ENCODE measurements at places on chromosomes 4 and X.

DNA sequence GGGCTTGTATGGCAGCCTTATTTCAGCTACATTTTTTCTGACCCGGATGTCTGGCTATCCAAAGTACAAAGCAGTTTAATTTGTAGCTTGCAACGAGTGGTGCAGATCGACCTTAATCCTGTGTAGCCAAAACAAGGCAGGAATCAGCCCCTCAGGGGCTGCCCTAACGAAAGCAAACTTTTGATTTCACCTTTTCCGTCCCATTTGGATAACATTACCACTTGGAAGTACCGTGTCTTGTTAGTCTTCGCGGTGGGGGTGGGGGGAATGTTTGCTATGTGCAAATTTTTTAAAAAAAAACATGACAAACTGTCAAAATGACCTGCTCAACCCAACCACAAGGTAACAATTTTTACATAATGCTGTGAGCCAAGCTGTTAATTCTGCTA is 766 bp upstream of the DNAJB14 start:
- H3K4me3 ChIP-seq = peak overlapping the region; percentile 86
- H3K27me3 ChIP-seq = no peaks in the 10 kb centered on the region
- peaks cover 12% of the 10 kb centered on the region for H3K36me3 ChIP-seq
- DNase-seq = no peak

DNA sequence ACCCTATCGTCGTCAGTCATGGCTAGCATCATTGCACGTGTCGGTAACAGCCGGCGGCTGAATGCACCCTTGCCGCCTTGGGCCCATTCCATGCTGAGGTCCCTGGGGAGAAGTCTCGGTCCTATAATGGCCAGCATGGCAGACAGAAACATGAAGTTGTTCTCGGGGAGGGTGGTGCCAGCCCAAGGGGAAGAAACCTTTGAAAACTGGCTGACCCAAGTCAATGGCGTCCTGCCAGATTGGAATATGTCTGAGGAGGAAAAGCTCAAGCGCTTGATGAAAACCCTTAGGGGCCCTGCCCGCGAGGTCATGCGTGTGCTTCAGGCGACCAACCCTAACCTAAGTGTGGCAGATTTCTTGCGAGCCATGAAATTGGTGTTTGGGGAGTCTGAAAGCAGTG is 1.6 kb downstream of the ZCCHC12 start:
- no peak for DNase-seq
- no peaks in the 10 kb centered on the region for H3K36me3 ChIP-seq
- no peak overlapping the region for H3K4me3 ChIP-seq
- no peaks in the 10 kb centered on the region for H3K27me3 ChIP-seq
- no peak overlapping the region for H3K27ac ChIP-seq

DNA sequence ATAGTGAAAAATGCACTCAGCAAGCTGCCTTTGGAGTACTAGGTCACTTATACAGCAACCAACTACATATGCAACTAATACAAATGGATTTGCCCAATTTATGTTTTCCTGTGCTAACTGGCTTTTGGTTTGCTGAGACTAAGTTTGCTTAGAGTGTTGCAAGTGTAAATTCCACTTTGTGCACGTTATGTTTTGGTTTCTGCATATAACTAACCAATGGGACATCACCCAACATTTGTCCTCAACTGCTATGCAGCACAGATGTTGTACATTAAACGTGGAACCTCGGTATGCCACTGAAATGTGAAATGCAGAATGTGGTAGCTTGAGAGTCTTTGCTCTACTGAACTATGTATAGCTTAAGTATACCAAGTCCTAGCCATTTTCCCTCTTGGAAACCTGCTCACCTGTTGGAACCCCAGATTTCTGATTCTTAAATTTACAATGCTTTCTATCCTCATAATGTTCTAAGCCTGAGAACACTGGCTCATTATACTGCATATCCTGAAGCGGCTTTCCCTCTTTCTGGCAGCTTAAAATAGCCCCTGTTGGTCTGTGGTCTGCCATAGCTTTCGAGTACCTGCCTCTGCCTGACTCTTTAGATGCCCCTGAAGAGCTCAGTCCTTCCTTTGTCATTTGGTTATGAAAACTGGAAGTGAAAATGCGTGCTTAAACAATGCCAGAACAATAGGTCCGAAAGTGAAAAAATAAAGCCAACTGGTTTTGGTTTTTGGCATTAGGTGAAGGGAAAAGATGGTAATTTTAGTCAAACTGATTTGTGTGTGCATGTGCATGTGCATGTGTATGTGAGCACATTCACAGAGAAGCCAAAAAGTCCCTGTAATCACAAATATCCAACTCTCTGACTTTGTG is 158.0 kb downstream of the SH2D1A start:
- no peak overlapping the region for H3K27ac ChIP-seq
- H3K4me3 ChIP-seq = no peak overlapping the region
- no peaks in the 10 kb centered on the region for H3K4me1 ChIP-seq
- H3K36me3 ChIP-seq = no peaks in the 10 kb centered on the region

DNA sequence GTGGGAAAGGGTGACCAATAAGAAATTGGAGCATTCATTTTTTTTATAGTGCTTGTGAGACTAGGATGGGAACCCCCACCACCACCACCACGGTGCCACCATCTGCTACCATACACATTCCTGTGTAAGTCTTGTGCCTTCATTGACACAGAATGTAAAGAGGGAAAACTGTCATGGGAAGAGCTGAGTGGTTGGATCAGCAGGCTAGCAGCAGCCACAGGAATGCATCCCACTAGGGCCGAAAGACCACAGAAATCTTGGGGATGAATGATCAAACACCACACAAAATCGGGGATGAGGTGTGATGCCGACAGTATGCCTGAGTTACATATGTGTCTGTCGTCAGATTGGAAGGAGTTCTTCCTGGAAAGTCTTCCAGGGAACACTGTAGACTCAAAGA is 69.2 kb downstream of the SRPX start:
- H3K4me1 ChIP-seq = no peaks in the 10 kb centered on the region
- H3K27ac ChIP-seq = no peak overlapping the region
- no peak overlapping the region for H3K4me3 ChIP-seq
- DNase-seq = no peak

GRCh38 chr4:112944006-112944405 is 105.4 kb upstream of the ANK2 start:
- H3K4me1 ChIP-seq = no peaks in the 10 kb centered on the region
- no peaks in the 10 kb centered on the region for H3K27me3 ChIP-seq
- no peak for DNase-seq
- H3K27ac ChIP-seq = no peak overlapping the region
- no peak overlapping the region for H3K4me3 ChIP-seq
- H3K36me3 ChIP-seq = no peaks in the 10 kb centered on the region

GRCh38 chr4:182434720-182435119 is 191.5 kb downstream of the TENM3 start:
- no peak overlapping the region for H3K4me3 ChIP-seq
- no peak overlapping the region for H3K27ac ChIP-seq
- H3K36me3 ChIP-seq = no peaks in the 10 kb centered on the region

- no peaks in the 10 kb centered on the region for H3K4me1 ChIP-seq
- H3K27ac ChIP-seq = no peak overlapping the region
- H3K4me3 ChIP-seq = no peak overlapping the region
- H3K36me3 ChIP-seq = no peaks in the 10 kb centered on the region
Measured at GRCh38 chr4:12576409-12576808, 907.7 kb downstream of the RAB28 start.

DNA sequence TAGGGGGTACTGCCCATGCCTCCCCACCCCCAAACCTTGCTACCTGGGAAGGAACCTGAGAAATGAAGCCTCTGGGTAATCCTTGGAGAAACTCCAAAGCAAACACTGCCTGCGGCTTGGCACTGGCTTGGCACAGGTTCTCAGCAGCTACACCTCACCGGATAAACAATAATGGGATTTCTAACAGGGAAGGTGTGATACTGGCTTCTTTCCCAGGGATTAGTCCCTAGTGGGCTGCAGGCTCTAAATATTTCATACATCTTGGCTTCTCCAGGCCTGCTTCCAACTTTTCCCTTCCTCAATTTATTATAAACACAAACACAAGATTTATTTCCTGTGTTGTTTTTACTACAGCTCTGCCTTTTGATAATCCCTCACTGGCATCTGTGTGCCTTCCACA is 12.5 kb downstream of the SEC24D start:
- no peak overlapping the region for H3K4me3 ChIP-seq
- peak; percentile 28 for DNase-seq
- no peaks in the 10 kb centered on the region for H3K36me3 ChIP-seq
- H3K27me3 ChIP-seq = no peaks in the 10 kb centered on the region
- H3K4me1 ChIP-seq = peaks cover 26% of the 10 kb centered on the region

GRCh38 chrX:130566028-130566683 is 164.4 kb downstream of the RBMX2 start:
- H3K27me3 ChIP-seq = no peaks in the 10 kb centered on the region
- no peak overlapping the region for H3K27ac ChIP-seq
- H3K4me1 ChIP-seq = no peaks in the 10 kb centered on the region
- no peak for DNase-seq

DNA sequence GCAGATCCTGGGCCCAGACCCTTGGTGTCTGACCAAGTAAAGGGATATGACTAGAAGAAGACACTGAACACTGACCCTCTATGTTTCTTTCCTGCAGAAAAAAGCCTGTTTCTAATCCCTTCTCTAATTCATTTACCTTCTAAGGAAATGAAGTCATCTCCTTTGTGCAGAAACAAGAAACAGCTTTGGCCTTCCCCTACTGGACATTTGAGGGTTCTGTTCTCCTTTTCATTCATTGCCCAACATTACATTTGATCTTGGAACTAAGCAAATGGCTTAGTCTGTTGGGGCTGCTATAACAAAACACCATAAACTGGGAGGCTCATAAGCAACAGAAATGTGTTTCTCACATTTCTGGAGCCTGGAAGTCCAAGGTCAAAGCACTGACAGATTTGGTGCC is 20.0 kb downstream of the HCCS start:
- H3K27me3 ChIP-seq = no peaks in the 10 kb centered on the region
- H3K27ac ChIP-seq = no peak overlapping the region
- no peak for DNase-seq
- H3K36me3 ChIP-seq = no peaks in the 10 kb centered on the region

DNA sequence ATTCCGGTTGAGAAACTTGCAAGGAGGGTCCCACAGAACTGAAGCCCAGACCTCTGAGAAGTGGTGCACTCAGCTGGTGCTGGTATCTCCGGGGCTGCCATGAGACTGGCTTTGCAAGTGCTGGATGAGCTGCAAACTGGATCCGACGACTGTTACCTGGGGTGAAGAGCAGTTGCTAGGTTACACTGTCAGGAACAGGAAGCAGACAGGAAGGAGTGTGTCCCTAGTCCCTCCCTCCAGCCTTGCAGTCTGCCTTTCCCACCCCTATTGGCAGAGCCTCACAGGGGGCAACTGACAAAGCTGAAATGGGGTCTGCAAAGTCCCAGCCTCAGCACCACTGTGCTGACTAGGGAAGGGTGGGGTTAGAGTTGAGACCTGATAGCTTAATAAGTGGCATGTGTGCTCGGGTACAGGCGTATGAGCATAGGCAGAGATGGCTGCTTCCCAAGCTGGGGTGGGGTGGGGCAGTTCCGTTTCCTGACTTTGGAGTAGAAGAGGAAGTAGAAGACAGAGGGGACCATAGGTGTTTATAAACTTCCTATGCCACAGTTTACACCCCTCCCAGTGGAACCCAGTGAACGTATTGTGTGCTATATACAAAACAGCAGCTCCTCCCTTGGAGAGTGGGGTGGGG is 18.0 kb downstream of the PPEF1 start:
- no peak overlapping the region for H3K27ac ChIP-seq
- H3K4me3 ChIP-seq = no peak overlapping the region
- no peaks in the 10 kb centered on the region for H3K36me3 ChIP-seq
- DNase-seq = no peak
- no peaks in the 10 kb centered on the region for H3K4me1 ChIP-seq
- no peaks in the 10 kb centered on the region for H3K27me3 ChIP-seq

- DNase-seq = no peak
- H3K27ac ChIP-seq = no peak overlapping the region
- no peaks in the 10 kb centered on the region for H3K27me3 ChIP-seq
- no peaks in the 10 kb centered on the region for H3K36me3 ChIP-seq
- H3K4me3 ChIP-seq = no peak overlapping the region
Measured at GRCh38 chr4:2243681-2244380, 1.9 kb upstream of the HAUS3 start.

DNA sequence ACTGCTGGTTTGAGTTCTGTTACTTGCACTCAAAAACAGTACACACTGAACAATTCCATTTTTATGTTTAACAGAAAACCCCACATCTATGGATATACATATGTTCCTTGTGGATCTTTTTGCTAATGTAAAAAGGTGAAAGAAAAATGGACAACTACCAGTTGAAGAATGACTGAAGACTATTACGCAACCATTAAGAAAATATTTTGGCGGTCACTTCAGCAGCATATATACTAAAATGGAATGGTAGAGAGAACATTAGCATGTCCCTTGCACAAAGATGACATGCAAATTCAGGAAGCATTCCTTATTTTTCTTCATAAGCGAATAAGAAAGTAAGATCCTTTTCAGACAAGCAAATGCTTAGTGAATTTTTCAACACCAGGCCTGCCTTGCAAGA is 84.6 kb upstream of the FMR1 start:
- no peaks in the 10 kb centered on the region for H3K36me3 ChIP-seq
- no peak for DNase-seq
- no peak overlapping the region for H3K27ac ChIP-seq
- H3K4me3 ChIP-seq = no peak overlapping the region
- H3K4me1 ChIP-seq = no peaks in the 10 kb centered on the region

GRCh38 chr4:174496631-174497432 is 25.5 kb downstream of the HPGD start:
- H3K27ac ChIP-seq = no peak overlapping the region
- H3K4me3 ChIP-seq = no peak overlapping the region
- no peak for DNase-seq
- H3K36me3 ChIP-seq = no peaks in the 10 kb centered on the region
- no peaks in the 10 kb centered on the region for H3K4me1 ChIP-seq
- H3K27me3 ChIP-seq = no peaks in the 10 kb centered on the region

DNA sequence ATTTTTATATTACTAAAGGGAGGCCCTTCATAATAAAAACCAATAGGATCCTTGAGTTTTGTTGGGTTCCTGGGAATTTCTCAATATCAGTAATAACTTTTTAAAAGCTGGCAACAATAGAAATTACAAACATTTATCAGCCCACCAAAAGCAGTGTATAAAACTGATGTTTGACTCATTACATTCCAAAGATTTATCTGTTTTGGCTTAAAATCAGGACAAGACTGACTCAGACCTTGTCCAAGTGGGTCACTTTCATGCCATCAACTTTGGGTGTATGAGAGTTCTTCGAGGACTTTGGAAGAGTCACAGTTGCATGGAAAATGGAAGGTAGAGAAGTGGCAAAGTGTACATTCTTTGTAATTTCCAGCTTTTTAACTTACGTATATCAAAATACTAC is 102.8 kb downstream of the FRMPD4 start:
- no peak overlapping the region for H3K4me3 ChIP-seq
- H3K27me3 ChIP-seq = no peaks in the 10 kb centered on the region
- no peak overlapping the region for H3K27ac ChIP-seq
- H3K4me1 ChIP-seq = no peaks in the 10 kb centered on the region

DNA sequence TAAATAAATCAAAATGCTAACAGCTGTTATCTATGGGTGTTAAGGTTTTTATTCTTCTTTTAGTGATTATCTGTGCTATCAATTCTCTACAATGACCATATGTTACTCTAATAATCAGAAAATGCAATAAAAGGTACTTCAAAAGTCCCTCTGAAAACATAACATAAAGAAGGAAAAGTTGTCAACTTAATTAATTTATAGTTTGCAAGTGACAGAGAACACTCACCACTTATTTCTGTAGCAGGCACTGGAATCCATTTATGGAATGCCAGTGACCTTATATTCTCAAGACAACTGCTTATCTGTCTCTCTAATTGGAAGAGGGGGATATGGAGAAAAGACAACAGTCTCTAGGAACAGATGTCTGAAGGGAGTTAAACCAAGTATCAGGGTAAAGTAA is 25.6 kb upstream of the PLS3 start:
- no peaks in the 10 kb centered on the region for H3K27me3 ChIP-seq
- no peak for DNase-seq
- no peaks in the 10 kb centered on the region for H3K4me1 ChIP-seq
- H3K4me3 ChIP-seq = no peak overlapping the region

Data from HCT116 (cell line).